Activated naive CD8-positive, alpha-beta T cell treated with anti-CD3 and anti-CD28 coated beads, Interleukin-2, amount 10 ng/mL, durations not matched to agents 7 days and 5 days (primary cell): ENCODE measurements at places on chromosomes 7 and 10. TPM values are rescaled to one million over a fixed set of nuclear protein-coding genes. Genes with fewer than 3 reads are reported as not detected.

- no peak overlapping the region for H3K27ac ChIP-seq
- H3K4me1 ChIP-seq = no peaks in the 10 kb centered on the region
- DNase-seq = no peak
- H3K4me3 ChIP-seq = no peak overlapping the region
- H3K36me3 ChIP-seq = no peaks in the 10 kb centered on the region
Observed at GRCh38 chr10:126640401-126640800, 30.1 kb downstream of the C10orf90 start.

DNA sequence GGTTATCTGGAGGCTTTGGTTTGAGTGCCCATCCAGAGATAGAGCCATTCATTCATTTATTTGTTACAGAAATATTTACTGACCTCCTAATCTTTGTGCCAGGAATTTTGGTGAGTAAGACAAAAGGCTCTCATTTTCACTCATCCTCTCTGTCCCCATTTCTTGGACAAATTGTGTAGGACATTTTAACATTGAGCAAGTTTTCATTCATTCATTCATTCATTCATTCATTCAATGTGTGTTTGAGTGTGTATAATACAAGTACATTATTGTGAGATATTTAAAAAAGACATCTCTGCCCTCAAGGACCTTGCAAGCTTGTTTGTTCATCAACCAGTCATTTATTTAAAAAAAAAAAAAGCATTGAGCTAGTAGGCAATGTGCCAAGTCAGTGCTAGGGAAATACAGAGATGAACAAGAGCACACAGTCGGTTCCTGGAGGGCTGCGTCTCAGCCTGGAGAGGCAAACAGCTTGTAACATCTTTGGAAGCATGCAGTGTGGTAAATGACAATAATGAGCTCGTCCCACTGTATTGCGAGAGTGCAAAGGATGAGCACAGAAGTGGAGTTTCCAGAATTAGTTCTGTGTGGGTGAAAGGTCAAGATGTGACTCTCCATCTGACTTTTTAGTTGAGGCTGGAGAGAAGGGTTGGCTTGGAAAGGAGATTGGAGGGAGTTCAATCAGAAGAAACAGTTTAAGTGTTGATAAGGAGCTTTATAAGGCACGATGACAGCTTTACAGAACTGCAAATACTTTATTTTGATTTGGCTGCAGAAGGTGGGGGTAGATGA lies 50.5 kb upstream of the HBP1 start:
- peaks cover 12% of the 10 kb centered on the region for H3K27me3 ChIP-seq
- DNase-seq = no peak
- peaks cover 4% of the 10 kb centered on the region for H3K4me1 ChIP-seq

DNA sequence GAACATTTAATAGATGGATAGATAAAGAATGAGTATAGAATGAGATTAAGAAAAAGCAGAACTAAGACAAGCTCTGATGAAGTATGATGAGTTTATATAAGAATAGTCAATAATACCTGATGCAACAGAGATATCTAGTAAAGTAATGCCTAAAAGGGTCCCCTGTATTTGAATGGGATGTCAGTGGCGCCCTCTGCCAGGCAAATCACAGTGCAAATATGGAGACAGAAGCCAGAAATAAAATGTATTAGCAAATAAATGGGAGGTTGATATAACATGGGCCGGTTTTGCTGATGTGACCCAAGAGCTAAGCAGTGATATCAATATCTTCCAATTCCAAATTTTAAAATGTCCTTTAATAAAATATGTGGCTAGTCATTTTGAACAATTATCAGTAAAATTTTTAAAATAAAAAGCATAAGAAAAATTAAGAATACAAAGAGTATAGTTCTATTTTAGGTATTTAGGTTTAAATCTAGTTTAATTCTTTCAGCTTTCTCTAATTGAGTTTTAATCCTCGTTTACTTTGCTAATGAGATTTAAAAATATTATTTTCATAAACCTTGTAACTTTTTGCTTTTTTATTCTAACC lies 62.6 kb downstream of the ADK start:
- no peak overlapping the region for H3K27ac ChIP-seq
- DNase-seq = no peak

- DNase-seq = no peak
- no peaks in the 10 kb centered on the region for H3K27me3 ChIP-seq
- no peak overlapping the region for H3K27ac ChIP-seq
- H3K36me3 ChIP-seq = no peaks in the 10 kb centered on the region
- no peaks in the 10 kb centered on the region for H3K4me1 ChIP-seq
Observed at GRCh38 chr7:11428877-11429581, 403.0 kb downstream of the THSD7A start.

Gene RNLS
- total RNA-seq = 3.5 TPM

DNA sequence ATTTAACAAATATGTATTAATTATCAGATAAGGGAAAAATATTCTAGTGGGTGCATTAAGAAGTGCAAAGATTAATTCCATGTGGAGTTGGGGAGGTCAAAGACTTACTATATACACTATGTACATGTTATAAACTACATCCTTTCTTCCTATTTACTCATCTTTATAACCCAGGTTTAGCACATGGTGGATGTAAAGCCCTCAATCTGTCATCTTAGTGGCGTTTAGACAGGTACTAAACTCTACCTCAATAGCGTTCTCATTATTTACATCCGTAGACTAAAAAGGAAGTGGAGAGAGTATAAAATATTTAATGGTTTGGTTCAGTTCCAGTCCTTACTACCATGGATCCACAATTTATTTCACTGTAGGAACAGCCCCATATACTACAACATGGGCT lies 14.8 kb upstream of the CELF2 start:
- H3K27me3 ChIP-seq = peaks cover 36% of the 10 kb centered on the region
- H3K27ac ChIP-seq = no peak overlapping the region
- no peak for DNase-seq

DNA sequence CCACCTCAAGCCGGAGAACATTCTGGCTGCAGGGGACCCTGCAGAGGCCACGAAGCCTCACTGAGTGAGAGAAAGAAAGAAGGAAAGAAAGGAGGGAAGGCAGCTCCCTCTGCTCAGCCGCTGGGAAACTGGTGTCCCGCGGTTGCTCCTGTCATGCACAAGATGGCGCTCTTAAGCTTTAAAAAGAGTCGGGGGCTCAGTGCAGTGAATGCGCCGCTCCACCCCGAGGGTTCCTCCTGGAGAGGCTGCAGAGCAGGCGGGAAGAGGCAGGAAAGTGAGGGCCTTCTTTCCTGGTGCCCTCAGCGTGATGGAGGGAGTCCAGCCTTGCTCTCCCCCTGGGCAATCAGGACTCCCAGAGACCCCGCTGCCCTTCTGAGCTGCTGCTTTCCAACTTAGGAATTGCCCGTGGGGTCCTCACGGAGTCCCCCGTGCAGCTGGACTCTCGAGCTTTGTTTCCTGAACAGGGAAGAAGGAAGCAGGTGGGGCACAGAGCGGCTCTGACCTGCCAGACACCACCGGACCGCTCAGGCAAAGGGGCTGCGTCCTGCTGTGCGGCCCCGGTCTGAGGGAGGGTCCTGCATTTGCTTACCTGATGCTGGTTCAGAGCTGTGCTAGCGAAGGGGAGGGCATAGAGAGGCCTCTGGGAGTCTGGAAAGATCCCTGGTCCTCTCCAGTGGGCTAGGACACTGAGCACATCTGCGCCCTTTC lies 141.9 kb upstream of the MKI67 start:
- H3K4me3 ChIP-seq = no peak overlapping the region
- peaks cover 41% of the 10 kb centered on the region for H3K27me3 ChIP-seq
- no peaks in the 10 kb centered on the region for H3K4me1 ChIP-seq
- H3K36me3 ChIP-seq = no peaks in the 10 kb centered on the region

DNA sequence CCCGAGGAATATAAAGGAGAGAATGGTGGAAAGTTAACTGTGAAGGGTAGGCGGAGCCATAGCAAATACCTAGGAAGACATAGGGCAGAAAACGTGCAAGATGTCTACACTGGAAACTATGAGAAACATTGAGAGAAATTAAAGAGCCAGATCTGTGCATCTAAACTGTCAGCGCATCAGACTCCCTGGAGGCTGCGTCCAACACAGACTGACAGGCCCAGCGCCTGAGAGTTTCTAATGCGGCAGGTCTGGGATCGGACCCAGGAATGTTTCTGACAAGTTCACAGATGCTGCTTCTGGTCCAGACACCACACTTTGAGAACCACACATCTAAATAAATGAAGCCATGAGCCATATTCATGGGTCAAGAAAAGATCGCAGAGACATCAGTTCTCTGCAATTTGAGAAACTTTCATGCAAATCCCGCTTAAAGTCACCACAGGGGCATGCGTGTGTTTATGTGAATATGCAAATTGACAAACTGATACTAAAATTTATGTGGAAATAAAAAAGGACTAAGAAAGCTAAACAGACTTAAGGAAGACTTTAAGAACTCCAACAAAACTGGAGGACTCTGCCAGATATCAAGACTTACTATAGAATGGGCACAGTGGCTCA lies 38.8 kb downstream of the PROSER2 start:
- no peak for DNase-seq
- H3K27ac ChIP-seq = no peak overlapping the region
- no peaks in the 10 kb centered on the region for H3K36me3 ChIP-seq
- peaks cover 21% of the 10 kb centered on the region for H3K4me1 ChIP-seq
- H3K27me3 ChIP-seq = peaks cover 42% of the 10 kb centered on the region

Gene UTF1
- not detected for total RNA-seq

DNA sequence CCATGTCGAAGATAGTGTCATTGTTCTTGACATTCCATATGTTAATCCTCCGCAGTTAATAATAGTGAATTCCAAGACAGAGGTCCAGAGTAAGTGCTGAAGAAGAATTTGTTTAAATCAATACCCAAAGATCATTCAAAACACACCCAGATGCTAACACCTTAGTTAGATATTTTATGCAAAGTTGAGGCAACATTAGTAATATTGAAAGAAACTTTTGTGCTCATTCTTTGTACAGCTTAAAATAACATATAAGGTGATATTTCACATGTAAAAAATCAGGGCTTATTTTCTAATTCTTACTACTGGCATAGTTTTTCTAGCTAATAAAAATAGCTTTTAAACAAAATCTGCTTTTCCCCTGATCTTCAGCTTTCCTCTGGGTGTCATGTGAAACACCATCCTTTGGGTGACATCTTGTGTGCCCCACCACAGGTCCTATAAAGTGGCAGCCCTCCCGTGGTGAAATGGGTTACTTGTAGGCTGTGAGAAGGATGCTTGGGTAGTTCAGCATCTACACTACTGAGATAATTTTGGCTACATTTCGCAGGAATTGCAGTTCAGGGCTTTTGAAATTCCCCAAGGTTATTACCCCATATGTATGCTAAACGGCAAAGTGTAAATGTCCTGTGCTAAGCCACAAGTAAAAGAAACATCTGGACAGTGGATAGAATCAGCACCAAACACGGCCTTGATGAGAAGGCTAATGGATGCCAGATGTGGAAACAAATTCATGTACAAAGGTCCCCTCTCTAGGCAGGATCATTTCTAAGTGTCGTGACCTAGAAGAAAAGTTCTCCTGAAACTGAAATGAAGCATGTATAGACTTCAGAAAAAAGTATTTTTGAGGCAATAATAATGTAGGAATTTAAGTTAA lies 105.4 kb downstream of the GRM3 start:
- H3K4me1 ChIP-seq = no peaks in the 10 kb centered on the region
- no peaks in the 10 kb centered on the region for H3K36me3 ChIP-seq

GRCh38 chr10:125009661-125010161 lies 67.8 kb downstream of the ZRANB1 start:
- no peak overlapping the region for H3K27ac ChIP-seq
- no peak overlapping the region for H3K4me3 ChIP-seq
- no peaks in the 10 kb centered on the region for H3K36me3 ChIP-seq

- DNase-seq = peak; percentile 76
- peaks cover 18% of the 10 kb centered on the region for H3K27me3 ChIP-seq
- peaks cover 11% of the 10 kb centered on the region for H3K4me1 ChIP-seq
- H3K36me3 ChIP-seq = no peaks in the 10 kb centered on the region
- peak within 1 kb of the TSS; percentile 72 for H3K27ac ChIP-seq
- peak within 1 kb of the TSS; percentile 93 for H3K4me3 ChIP-seq
Observed at GRCh38 chr7:142854372-142855113, at the start of gene EPHB6. EPHB6 (plus strand) TSS chr7:142855076; CDS start chr7:142863228, 8,152 bp downstream.

- H3K27me3 ChIP-seq = peaks cover 10% of the 10 kb centered on the region
- DNase-seq = no peak
- no peaks in the 10 kb centered on the region for H3K36me3 ChIP-seq
- no peak overlapping the region for H3K27ac ChIP-seq
Observed at GRCh38 chr10:77049896-77050295, 587.7 kb downstream of the KCNMA1 start.

DNA sequence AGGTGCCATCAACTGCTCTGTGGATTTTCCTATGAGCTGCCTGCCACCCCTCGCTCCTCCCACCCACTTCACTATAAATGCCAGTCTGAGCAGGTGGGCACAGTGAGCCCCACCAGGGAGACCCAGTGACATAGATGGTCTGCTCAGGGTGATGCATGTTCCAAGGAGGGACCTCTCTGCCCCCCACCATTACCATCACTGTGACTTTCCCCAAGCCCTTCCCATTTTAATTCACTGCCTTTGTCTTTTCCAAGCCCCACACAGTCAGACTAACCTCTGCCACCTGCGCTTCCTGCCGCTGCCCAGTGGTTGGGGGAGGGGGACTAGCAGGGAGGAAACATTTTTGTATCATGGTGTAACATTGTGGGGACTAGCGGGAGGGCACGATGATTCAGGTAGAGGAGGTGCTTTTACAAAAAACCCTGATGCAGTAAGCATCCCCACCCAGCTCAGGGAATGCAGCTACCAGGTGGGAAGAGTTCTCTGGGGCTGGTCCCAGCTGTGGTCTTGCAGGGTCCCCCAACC lies 24.6 kb downstream of the PRSS2 start:
- H3K27ac ChIP-seq = peak overlapping the region; percentile 99
- H3K4me1 ChIP-seq = peaks cover 62% of the 10 kb centered on the region
- peaks cover 62% of the 10 kb centered on the region for H3K36me3 ChIP-seq
- DNase-seq = peak; percentile 56
- no peaks in the 10 kb centered on the region for H3K27me3 ChIP-seq

Gene LEP
- total RNA-seq = not detected

GRCh38 chr7:108114117-108114841 lies 15.9 kb downstream of the LAMB4 start:
- peaks cover 2% of the 10 kb centered on the region for H3K27me3 ChIP-seq
- H3K27ac ChIP-seq = no peak overlapping the region
- no peak overlapping the region for H3K4me3 ChIP-seq
- H3K4me1 ChIP-seq = peaks cover under 1% of the 10 kb centered on the region

Gene PAPOLB
- total RNA-seq = not detected

DNA sequence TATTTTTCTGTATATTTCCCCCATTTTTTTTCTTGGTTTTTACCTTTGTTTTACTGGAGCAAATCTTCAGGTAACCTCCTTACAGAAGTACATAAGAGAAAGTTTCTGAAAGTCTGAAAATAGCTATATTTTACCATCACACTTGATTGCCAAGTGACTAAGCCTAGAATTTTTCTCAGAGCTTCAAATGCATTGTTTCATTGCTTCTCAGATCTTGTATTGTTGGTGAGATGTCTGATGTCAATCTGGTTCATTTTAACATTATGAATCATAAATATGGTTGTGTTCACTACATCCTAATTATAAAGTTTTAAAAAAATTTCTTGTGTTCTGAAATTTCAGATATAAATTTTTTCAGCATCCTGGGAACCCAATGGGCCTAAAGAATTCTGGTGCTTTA lies 228.2 kb downstream of the AHR start:
- peaks cover 7% of the 10 kb centered on the region for H3K36me3 ChIP-seq
- peaks cover 20% of the 10 kb centered on the region for H3K4me1 ChIP-seq
- no peak overlapping the region for H3K27ac ChIP-seq
- no peak for DNase-seq
- H3K27me3 ChIP-seq = peaks cover 19% of the 10 kb centered on the region
- no peak overlapping the region for H3K4me3 ChIP-seq

GRCh38 chr7:74526780-74527179 lies 73.1 kb downstream of the GTF2IRD1 start:
- no peak for DNase-seq
- H3K27me3 ChIP-seq = peaks cover 3% of the 10 kb centered on the region
- no peak overlapping the region for H3K27ac ChIP-seq
- no peaks in the 10 kb centered on the region for H3K4me1 ChIP-seq

Gene AMZ1
- total RNA-seq = 0.17 TPM
